ENCODE measurements at places on chromosomes 11 and 22.

DNA sequence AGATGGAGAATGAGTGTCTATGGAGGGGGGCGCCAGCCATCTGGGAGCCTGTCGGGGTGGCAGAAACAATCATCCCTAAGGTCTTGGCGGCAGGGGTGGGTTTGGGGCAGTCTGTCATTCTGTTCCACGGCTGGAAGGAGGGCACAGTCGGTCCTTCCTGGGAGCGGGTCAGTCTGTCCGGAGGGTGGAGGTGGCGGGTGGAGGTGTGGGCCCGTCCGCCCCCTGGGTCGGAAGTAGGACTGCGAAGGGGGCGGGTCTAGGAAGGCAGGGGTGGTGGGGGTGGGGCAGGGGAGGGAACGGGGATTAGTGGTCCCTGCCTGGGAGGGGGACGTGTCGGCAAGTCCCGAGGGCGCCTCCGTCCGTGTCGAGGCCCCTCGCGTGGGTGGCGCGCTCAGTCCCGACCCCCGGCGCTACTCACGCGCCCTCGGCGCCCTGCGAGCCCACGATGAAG is 461 bp downstream of the TBC1D10A start:
- DNase-seq = no peak

- no peak for DNase-seq
These were observed 8.2 kb downstream of the PDGFB start for GRCh38 chr22:39236321-39237317.

DNA sequence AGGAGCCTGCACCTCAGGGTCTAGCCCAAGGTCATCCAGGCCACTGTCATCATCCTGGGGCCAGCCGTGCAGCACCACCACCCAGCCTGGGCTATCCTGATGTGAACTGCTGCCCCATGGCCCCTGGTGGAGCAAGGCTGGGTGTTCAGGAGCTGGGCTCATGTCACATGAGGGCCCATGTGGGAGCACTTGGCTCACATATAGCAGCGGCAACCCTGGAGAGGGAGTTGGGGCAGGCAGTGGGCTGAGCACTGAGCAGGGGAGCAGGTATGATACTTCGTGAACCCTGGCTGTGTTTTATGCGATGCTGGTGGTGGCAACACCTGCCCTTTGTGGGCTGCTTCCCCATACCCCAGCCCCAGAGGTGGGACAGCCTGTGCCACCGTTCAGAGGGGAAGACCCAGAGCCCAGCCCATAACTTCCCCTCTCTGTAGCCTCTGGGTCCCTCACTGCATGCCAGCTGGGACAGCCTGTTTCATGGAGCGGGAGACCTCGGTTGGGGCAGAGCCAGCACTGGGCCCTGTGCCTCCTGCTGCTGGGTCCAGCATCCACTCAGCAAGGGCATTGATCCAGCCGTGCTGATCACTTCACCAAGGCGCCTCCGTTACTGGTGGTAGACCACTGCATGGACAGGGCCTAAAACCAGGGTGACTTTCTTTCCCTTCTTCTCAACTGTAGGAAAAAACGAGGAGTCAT is 62.5 kb upstream of the SUSD2 start:
- no peak for DNase-seq

GRCh38 chr11:18696638-18697225 is 1.8 kb upstream of the TMEM86A start:
- DNase-seq = peak; percentile 34

GRCh38 chr11:36492724-36493304 is 17.3 kb downstream of the TRAF6 start:
- peak; percentile 52 for DNase-seq

DNA sequence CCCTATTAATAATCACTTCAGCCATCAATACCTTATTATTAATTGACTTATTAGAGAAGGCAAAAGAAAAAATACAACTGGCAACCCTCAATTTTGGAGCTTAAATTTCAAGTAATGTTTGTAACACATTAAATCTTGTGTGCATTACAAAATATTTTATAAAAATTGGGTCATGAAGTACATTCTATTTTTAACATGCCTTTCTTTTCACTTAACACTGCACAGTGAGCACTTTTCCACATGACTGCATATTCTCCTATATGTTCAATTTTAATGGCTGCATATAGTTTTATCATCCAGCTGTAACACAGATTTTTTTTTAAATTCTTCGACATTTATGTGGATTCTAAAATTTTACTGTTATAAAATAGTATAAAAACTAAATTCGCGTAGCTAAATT is 92.5 kb downstream of the SLC17A6 start:
- DNase-seq = no peak

- no peak for DNase-seq
These were observed 4.6 kb downstream of the C11orf24 start for GRCh38 chr11:68266936-68267880.

GRCh38 chr11:68331338-68331947 is 19.1 kb downstream of the LRP5 start:
- no peak for DNase-seq

GRCh38 chr11:123111465-123111864 is 49.5 kb upstream of the HSPA8 start:
- peak; percentile 38 for DNase-seq
